ENCODE measurements at places on chromosomes 16 and 17.

DNA sequence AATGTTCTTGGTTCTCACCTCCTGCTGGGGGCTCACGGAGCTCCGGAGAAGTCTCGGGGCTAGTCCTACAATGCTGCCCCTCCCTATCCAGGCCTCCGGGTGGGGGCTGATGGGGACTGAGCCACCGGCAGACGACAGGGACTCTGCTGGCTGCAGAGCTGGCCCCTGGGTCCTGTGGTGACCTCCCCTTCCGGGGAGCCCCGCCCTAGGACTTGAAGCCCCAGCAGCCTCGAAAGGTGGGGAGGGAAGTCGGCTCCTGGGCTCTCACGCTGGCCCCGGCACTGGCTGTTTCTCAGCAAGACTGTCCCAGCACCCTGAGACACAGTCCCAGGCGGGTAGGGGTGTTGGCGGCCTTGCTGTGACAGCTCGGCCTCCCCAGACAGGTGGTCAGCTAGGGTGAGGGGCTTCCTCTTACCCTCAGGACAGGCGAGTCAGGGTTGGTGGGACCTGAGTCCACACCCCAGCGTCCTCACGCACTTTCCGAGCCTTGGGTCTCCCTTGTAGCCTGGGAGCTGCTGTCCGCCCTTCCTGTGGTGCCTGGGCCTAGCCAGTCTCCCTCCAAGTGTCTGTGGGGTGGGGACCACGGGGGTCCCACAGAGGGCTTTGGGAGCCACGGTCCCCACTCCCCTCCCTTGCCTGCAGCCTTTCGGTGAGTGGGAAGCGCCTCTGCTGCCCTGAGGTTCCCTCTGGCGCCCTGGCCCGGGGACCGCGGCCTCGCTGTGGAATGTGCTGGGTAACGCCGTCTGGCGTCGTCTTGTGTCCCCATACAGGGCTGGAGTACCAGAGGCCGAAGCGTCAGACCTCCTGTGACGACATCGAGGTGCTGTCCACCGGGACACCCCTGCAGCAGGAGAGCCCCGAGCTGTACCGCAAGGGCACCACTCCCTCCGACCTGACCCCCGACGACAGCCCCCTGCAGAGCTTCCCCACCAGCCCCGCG, 76.6 kb downstream of the KLHDC4 start:
- no peak for DNase-seq

GRCh38 chr16:76441391-76441790, 164.2 kb downstream of the CNTNAP4 start:
- no peak for DNase-seq

- no peak for DNase-seq
Observed at GRCh38 chr16:4315186-4316107, at the start of gene GLIS2. GLIS2 (plus strand) TSS chr16:4316067; CDS start chr16:4332281, 16,214 bp downstream.

- DNase-seq, result no peak
Observed at GRCh38 chr16:56337131-56337857, 88.1 kb downstream of the AMFR start.

GRCh38 chr16:72125635-72126428, 32.2 kb downstream of the DHX38 start:
- DNase-seq, result no peak

- DNase-seq, result no peak
Observed at GRCh38 chr16:75535211-75535843, 581 bp downstream of the CHST5 start.

DNA sequence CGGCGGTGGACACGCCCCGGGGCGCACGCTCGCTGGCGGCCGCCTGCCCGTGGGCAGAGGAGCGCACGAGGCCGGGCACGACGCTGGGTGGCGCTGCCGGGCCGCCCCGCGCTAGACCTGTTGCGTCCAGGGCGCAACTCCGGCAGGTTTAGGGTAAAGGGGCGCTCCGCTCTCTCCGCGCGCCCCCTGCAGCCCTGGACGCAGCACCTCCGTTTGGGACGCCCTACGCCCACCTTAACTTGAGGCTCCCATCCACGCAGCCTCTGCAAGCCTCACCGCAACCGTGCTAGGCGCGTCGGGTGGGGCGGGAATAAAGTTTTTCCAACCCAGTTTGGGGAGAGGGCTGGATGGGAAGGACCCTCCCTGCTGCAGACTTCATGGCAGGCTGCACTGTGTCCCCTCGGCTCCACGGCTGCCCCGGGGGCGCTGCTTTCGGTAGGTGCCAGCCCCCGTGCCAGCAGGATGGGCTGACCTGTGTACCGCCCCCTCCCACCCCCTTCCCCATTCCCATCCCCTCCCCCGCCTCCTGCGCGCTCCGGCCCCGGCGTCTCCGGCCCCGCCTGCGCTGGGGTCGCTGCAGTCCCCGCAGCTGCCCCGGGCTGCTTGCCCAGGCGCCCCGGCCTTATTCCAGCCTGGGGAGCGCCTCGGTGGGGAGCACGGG, at the start of gene SYT17:
Gene SYT17, plus strand, starts transcription at position 531 of the 661 bp plus-strand sequence. CDS start 407 bp downstream, outside the sequence.
- DNase-seq, result no peak

DNA sequence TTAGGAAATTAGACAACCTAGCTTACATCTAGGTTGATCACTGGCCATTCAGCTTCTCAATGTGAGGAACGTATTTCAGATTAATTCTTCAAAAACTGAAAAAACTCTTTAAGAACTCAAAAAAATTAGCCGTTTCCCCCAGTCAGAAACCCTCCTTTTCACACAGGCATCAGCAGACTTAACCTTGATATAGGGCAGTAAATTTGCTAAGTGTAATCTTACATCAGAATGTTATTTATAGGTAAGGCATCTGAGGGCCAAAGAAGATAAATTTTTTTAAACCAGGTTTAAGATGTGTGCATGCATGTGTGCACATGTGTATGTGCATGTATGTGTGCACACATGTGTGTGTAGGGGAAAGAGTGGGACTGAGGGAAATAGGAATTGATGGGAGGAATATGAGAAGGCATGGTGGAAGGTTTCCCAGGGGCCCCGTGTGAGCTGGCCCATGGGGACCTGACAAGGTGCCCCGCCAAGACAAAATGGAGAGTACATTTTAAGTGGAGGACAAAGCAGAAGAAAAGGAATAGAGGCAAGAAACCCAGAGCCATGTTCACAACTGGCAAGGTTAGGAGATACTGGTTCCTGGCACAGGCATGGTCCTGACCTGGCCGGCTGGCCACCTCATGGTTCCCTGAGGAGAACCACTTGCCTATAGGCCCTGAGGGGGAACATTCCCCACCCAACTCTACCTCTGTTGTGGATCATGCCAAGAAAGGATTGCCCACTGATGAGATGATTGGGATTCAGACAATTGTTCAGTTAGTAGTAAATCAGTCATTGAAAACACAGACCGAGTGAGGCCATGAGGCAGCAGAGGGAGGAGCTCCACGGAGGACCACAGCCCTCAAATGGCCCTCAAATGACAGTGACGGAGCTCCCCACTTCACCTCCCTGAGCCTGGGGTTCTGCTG, 33.0 kb downstream of the TEX2 start:
- DNase-seq, result no peak

DNA sequence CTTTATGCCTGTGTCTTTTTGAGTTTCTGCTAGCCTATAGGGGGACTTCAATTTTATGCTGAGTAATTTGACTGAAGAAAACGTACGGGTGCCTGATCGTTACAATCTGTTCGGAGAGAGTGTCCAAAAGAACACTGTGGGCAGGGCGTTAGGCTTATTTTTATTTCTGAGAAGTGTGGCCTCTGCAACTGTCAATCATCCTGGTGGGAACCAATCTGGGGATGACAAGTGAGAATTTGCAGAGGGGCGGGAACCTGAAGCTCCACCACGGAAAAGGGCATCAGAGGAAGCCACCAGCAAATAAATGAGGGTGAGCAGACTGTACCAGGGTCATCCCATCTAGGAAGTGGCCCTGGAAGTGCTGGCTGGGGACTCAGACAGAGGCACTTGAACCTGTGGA, 12.0 kb upstream of the CDYL2 start:
- DNase-seq, result no peak
